ENCODE measurements at places on chromosomes 3 and 15.

- DNase-seq, result no peak
Observed at GRCh38 chr3:21944251-21944650, 193.2 kb upstream of the ZNF385D start.

GRCh38 chr3:11558918-11559815 is 84.5 kb downstream of the VGLL4 start:
- DNase-seq, result no peak

- no peak for DNase-seq
Observed at GRCh38 chr3:131608741-131609140, 106.0 kb upstream of the MRPL3 start.

- no peak for DNase-seq
Observed at GRCh38 chr3:112519424-112520001, 20.2 kb upstream of the BTLA start.
